ENCODE measurements at places on chromosomes 12 and 14.

DNA sequence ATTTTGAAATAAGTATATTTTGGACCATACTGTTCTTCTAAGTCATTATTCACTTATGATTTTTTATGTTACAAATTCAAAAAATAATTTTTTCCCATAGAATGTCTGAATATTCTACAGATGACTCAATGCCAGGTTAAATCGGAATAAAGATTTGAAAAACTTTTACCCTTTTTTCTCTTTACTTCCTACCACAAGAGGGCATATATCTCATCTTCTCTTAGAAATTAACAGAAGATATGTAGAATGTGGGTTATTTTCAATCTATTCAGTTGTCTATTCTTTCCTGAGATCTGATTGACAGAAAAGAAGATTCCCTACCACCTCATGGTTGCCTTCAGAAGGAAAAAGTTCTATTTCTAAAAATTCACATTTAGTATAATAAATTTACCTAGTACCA lies 53.0 kb upstream of the KITLG start:
- no peak for DNase-seq

DNA sequence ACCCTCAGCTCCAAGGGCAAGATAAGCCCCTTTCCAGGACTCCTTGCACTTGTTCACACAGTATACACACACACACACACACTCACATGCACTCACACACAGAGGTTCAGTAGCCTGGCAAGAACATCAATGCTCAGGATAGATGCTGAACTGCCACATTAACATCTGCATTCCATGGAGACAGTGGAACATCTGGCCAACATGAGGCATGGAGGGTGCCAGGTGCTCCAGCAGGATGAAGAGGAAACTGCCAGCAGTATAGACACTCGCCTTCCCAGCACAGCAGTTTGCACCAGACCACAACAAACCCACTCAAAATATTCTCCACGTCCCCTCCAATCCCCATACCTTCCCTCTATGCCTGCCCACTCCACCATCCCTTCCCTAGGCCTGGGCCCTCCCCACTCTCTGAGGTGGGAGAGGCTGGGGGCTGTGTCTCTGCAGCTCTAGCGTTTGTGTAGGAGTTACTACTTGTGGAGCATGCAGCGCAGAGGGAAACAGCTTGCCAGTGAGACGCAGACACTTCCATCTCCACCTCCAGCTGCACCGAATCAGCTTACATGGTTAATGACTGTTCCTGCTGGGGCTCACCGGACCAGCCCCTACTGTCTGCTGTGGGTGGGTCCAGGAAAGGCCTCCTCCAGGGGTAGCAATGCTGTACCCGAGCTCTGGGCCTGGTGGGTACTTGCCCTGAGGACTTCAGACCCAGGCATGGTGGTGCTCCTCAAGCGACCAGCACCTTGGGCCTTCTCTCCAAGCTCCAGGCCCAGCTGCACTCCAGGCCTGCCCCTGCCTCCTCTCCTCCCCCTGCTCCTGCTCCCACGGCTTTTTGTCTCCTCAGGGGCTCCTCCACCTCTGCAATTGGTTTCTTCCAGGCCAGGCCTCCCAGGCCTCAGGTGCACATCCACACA lies 18.6 kb upstream of the PLEKHG3 start:
- DNase-seq = no peak

- no peak for DNase-seq
These were observed 20.9 kb downstream of the SENP1 start for GRCh38 chr12:48084841-48085460.

DNA sequence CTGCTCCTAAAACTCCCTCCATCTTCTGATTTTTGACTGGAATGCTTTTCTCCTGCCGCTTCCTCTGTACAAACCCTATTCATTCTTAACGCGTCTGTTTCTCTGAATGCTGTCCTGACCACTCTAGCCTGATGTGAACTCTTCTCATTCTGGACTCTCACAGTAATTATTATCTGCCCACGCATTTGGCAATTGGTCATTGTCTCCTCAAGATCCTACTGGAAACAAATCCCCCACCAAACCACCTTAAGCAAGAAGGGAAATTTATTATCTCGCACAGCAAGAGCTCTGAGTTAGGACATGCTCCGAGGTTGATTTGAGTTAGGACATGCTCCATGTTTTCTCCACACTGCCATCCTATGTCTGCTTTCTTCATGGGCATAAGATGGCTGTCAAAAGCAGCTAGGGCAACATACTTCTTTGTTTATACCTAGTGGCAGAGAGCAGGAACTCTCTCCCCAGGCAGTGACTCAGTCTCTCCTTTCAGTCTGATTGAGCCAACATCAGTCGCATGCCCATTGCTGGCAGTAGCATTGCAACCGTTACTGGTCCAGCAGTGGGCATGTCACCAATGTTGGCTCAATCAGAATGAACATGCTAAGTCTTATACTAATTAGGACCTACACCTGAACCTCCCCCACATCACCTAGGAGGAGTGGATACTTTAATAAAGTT lies 102.2 kb downstream of the SSPN start:
- no peak for DNase-seq

DNA sequence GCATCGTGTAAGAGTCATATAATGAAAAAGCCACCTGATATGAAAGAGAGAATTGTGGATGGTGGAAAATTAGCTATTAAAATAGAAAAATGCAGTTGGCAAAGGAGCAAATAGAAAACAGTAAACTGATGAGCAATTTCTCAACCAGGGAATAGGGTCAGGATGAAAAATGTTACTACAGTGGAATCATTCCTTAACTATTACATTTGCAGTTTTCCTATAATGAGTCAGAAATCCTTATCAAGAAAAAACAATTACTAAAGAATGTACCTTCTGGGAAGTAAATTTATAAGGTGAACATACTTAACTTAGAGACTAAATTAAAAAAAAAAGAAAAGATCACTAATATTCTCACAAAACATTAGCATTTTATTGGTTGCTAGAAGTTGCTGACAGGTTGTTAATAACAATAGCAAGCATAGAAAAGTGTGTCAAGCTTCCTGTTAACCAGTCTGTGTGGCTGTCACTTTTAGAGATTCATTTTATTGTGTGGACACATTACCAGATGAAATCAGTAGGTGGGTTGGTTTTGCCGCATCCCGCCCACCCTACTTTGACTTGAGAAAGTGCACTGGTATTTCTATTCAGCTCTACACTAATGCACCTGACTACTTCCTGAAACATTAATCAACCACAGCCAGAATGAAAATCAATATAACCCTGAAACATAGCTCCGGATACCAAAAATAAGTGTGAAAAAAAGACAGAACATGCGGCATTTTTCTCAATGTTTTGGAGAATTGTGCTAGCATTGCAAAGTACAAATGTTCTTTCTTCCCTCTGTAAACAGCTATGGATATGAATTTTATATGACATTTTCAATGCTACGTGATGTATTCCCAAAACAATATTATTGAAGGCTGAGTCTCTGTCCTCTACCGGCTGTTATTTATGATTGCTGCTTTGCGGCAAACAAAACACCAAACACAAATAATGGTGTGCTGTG lies 576.7 kb downstream of the SLC16A7 start:
- no peak for DNase-seq

DNA sequence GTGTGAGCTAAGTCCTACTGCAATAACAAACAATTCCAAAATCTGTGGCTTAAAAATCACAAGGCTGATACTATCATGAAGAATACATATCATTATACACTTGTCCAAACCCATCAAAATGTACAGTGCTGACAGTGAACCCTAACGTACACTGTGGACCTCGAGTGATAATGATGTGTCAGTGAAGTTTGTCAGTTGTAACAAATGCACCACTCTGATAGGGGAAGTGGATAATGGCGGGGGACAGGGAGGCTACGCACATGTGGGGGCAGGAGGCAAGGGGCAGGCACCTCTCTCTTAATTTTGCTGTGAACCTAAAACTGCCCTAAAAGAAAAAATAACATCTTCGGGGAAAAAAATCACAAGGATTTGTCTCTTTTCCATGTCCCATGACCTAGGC lies 100.0 kb downstream of the VRK1 start:
- DNase-seq = no peak

DNA sequence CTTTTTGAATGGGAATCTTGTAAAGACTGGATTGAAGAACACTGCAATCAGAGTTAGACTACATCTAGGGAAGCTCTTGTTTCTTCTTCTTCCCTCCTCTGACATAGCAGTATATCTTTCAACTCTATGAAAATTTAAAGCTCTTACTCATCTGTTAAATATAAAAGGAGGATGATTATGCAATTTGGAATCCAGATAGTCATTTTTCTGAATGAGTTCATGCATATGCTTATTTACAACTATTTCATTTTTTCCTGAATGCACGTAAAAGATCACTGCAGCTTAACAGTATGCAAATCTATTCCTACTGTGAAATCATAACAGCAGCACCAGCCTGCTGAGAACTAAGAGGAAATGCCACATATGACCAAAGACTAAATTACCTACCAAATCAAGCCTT lies 133.5 kb upstream of the TMCC3 start:
- DNase-seq = no peak

GRCh38 chr12:46958599-46959290 lies 120.7 kb upstream of the PCED1B start:
- DNase-seq = no peak

DNA sequence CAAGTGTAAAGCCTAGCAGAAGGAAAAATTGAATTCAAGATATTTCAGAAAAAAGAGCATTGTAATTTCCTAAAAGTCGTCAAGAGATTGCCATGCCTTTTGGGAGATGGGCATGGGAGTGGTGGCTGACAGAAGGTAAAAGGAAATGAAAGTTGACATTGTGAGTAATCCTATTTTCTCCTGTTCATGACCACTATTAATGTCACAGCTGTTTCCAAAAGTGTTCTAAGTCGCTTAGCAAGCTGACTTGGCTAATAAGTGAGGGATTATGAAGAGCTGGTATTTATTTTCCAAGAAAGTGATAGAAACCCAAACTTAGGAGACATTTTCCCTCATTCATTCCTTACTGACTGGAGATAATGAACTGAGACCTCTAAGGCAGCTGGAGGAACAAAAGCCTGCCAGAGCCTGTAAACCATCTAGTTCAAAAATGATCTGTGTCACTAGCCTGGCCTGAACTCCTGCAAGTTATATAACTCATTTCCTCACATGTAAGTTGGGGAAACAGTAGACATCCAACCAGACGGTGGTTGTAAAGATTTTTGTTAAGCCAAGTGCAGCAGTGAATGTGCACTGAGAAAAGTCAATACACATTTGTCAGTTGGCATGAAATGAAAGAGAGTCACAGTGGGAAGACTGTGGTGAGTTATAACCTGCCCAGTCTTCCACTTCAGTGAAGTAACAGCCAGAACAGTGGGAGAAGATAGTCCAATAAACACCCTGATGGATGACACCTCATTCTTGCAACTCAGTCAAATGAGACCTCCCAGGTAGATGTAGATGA lies 75.8 kb downstream of the DIO2 start:
- no peak for DNase-seq

GRCh38 chr12:58341791-58342190 lies 400.4 kb downstream of the ATP23 start:
- DNase-seq = no peak

- DNase-seq = no peak
These were observed 122.5 kb upstream of the KRAS start for GRCh38 chr12:25372969-25373817.

GRCh38 chr12:47813511-47814196 lies 6.0 kb downstream of the HDAC7 start:
- DNase-seq = no peak

GRCh38 chr12:130394906-130395305 lies 57.2 kb downstream of the PIWIL1 start:
- no peak for DNase-seq

Measured in NCI-H1105 (cell line).